Non-pigmented ciliary epithelial cell (primary cell): ENCODE measurements at places on chromosomes 7 and 10.

GRCh38 chr10:47297866-47298540 is 2.0 kb upstream of the GDF10 start:
- DNase-seq: no peak

DNA sequence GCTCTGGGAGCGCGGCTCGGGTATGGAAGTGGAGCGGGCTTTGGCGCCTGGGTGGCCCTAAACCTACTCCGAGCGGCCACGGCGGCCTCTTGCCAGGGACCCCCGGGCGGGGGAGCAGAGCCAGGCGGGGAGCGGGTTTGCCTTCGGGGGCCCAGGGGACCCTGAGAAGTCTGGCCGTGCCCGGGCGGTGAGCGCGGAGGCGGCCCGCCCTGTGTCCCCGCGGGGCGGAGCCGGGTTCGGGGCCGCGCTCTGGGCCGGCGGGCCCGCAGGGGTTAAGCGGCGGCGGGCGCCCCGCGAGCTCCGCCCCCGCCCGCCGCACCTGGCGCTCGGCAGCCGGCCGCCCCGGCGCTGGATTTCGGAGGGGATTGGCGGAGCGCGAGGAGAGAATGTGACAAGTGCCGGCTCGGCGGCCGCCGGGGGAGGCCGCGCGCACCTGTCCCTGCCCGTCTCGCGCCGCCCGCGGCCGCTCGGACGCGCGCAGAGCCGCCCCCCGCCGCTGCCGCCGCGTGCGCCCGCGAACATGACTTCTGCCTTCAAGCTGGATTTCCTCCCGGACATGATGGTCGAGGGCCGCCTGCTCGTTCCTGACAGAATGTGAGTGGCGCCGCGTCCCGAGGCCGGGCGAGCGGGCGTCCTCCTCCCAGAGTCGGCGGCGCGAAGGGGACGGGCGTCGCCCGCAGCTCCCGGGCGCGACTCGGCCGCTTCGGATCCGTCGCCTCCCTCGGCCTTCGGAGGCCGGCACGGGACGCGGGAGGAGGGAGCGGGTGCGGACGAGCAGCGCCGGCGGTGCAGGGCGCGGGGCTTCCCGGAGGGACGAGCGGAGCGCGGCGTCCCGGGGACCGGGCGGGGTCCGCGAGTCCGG is at the start of gene CELF2:
Gene CELF2 (plus strand): TSS at position 303 of the 862 bp plus-strand sequence. CDS start 218 bp downstream, at position 521.
- DNase-seq: no peak

DNA sequence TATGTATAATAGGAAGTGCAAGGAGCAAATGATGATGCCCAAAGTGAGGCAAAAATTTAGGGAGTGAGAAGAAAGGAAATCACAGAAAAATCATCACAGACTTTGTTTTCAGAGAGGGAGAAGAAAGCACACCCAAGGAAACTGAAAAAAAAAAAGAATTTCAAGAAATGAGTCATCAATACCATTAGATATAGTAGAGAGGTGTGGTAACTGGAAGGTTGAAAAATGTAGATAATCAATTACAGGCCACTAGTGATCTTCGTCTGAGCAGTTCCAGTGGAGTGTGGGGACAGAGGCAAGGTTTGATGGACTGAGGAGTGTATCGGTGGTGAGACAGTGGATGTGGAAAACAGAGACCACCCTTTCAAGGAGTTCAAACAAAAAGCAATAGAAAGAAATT is 31.7 kb downstream of the ASB4 start:
- DNase-seq: no peak

DNA sequence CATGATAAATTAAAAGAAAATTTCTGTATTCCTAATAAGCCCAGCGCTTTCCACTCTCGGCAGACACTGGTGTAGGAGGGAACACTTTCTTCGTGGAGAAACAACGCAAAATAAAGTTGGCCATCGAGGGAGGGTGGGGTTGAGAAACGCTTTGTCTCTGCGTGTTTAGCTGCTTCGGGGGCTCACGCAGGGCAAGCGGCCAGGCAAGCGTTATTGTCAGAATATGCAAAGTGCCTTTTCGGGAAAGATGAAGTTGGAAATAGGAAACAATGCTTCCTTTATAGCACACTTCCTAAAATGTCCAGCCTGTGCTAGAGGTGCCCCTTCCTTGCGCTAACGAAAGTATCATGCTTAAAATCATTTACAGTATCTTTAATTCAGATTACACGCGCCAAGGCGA is 1.9 kb upstream of the EBF3 start:
- no peak for DNase-seq

DNA sequence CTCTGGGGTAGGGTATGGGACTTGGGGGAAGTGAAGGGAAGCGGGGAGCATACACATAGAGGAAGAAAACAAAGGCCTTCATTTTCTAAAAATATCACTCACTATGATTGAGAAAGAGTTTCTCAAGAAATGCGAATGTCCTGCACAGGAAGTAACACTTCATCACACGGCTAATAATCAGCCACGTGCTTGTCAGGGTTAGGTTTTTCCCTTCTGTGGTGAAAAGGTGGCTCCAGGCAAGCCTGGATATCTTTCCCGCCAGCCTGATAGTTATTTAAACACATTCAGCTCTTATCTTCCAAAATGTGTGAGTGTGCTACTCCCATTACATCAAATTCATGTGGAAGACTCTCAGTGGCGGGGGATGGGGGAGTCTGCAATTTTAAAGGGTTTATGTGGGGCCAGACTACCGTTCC is 166.4 kb upstream of the ADO start:
- DNase-seq: no peak

DNA sequence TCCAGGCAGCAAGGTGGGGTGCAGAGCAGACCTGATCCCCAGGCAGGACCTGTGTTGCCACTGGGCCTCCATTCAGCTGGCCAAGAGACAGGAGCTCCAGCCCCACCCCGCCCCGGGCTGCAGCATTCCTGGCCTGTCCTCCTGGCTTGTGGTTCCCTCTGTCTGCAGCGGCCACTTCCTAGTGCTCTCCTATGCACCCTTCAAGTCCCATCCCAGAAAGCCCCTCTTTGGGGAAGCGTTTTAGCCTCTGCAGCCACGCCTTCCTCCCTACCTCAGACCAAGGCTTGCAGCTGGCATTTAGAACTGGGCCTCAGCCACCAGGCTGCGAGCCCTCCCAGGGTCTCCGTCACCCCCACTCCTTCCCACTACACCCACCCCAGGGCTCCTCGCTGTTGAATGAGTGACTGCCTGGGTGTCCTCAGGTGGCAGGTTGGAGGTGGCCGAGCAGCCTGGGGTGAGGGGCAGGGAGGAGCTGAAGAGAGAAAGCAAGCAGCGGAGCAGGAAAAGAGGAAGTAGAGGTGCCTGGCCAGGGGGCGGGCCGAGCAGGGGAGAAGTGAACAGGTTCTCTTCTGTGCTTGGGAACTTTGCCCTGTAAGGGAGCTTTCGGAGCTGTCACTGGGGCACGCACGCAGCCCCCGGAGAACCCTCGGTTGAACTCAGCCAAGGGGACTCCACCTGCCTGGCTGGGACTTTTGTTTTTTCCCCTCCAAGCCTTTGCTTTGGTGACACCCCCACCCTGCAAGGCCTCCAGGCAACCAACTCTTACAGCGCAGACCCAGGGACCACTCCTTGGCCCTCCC is 109.1 kb upstream of the TNRC18 start:
- DNase-seq: no peak

DNA sequence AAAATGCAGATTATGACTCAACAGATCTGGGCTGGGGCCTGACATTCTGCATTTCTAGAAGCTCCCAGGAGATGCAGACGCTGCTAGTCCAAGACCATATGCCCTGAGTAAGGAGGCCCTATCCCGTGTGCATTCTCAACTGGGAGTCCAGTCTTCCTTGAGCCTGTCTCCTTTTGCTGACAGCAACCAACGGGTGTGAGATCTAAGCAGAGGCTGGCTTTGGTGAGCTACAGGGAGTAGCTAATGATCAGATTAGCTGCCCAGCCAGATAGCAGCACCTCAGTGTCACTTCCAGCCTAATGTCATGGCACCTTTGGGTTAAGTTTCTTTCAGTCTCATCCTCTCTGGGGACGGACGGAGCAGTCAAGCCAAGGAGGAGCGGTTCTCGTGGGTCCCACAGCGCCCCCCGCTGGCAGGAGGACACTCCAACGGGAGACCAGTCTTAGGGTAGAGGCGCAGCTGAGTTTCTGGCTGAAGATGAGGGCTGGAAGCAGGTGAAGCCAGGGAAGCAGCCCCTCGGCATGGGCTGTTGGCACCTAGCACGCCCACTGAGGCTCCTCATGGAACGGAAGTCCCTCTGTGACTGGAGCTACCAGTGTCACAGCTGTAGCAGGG is 154.0 kb downstream of the CCDC3 start:
- DNase-seq: no peak

DNA sequence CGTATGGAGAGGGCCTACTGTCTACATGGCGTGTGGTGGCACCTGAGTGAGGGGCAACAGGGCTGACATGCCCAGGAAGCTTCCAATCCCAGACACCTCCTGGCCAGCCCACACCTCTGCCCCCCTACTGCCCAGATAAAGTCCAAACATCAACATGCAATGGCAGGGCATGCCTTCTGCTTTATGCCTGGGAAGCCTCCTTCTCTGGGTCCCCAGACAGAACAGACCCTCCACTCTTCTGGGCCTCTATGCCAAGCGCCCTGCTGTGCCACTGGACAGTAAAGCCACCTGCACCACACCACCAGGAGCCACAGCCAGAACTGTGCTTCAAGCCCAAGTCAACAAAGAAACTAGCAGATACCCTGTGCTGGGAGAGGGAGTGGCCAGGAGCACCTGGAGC is 12.5 kb downstream of the TMEM72 start:
- DNase-seq: no peak

DNA sequence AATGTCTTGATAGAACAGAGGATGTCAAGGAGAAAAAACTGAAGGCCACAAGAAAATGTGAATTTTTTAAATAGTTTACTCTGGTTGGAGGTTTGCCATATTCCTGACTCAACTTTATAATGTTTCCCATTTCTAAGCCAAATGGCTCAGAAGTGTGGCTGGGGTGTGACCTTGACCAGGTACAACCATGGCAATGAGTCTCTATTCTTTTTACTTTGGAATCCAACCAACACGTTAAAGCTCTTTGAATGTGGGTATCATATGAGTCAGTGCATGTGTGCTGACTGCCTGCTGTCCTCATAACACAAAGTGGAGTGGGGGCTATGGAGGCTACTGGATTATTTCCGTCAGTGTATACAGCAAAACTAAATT is 33.5 kb upstream of the DLD start:
- peak; percentile 22 for DNase-seq

GRCh38 chr7:108109221-108109908 is 20.8 kb downstream of the LAMB4 start:
- no peak for DNase-seq

- no peak for DNase-seq
Observed at GRCh38 chr7:113086431-113086888, at the start of gene GPR85. Gene GPR85, minus strand, starts transcription at chr7:113086827. Its CDS starts 2,106 bp downstream, at chr7:113084721.

DNA sequence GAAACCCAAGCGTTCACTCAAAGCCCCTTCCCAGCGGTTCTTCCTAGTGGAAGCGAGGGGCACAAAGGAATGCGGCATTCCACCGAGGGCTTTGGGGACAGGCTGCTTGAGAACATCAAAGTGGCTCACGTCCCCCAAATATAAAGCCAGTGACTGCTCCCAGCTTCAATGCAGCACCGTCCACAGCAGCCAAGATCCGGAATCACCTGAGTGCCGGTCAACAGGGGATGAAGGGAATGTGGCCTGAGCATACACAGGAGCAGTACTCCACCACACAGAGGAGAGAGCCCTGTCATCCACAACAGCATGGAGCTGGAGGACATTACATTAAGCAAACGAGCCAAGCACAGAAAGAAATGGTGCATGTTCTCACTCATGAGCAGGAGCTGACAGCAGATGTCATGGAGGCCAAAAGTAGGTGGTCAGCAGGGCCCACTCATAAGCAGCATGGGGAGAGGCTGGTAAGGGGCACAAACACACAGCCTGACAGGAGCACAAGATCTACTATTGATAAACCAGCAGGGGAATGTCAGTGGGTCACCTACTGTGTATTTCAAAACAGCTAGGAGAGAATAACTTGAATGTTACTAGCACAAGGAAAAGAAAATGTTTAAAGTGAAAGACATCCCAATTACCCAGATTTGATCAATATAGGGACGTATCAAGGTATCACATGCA is 79.5 kb downstream of the DIP2C start:
- DNase-seq: no peak

DNA sequence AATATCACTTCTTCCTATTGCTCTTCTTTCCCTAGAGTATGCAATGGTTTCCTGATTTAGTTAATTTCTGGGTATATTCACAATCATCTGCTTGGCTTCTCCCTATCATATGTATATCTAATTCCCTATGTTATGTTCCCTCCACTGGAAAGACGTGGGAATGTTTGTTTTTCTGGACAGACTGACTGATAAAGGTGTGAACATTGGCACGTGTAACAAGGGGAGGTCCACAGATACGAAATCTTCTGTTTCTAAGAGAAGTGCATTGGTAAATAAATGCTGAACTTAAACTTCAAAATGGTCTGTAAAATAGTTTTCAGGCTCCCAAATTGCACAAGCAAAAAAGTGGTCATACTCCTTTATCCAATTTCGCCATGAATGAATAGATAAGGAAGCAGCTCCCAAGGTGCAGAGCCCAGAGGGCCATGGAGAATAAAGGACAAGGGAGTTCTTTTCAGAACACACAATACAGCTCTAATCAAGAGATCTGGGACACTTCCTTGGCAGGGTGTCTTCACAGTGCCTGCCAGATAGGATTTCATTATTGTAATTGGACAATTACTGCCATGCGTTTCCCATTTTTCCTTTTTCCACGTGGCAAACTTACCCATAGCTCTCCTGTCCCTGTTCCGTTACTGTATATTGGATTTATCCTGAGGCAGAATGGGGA is 141.9 kb downstream of the RNF133 start:
- no peak for DNase-seq

DNA sequence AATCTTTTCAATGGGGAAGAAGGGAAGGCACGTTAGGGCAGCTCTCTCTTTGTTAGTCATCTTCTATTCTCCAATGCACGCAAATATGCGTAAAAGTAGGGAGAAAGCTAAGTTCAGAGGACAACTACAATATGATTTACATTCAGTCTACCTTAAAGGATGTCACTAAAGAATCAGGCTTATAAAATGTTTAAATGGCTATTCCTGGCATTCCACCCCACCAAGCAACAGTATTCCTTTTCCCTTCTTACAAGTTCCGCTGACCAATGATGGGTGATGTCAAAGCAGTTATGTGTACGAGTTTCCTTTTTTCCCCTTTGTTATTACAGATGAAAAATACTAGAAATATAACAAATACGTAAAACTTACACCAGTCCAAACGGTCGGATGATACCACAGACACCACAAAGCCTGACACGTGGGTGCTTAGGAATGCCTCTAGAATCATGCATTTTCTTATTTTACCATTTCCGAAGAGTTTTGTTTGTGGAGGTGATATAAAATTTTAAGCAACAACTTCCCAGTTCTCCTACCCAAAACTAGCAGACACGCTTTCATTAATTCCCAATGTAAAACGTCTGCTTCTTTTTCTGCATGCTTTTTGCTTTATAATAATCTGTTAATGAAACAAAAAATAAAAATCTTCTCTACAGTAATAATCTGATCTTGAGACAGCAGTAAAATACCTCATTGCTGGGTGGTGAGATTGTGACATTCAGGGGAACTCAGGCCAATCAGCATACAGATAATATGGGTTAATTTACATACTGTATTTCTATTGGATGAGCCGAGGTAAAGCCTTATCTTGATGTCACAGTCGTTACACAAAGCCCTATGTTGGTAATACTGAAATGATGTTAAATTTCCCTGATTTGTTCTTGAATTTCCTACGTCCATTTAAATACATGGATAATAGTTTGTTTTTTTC is 708 bp upstream of the GPR85 start:
- DNase-seq: peak; percentile 71

GRCh38 chr7:74017125-74017524 is 10.8 kb upstream of the ELN start:
- DNase-seq: no peak

GRCh38 chr10:122013311-122013780 is 24.4 kb downstream of the TACC2 start:
- DNase-seq: no peak
